ENCODE measurements at places on chromosomes 1 and 21. TPM values are rescaled to one million over a fixed set of nuclear protein-coding genes. Genes with fewer than 3 reads are reported as not detected.

- peak overlapping the region; percentile 79 for H3K27ac ChIP-seq
- H3K4me1 ChIP-seq = peaks cover 45% of the 10 kb centered on the region
- H3K4me3 ChIP-seq = peak overlapping the region; percentile 47
- DNase-seq = no peak
These were observed 12.0 kb upstream of the TARBP1 start for GRCh38 chr1:234490793-234491479.

GRCh38 chr1:151953409-151954094, 40.1 kb downstream of the S100A10 start:
- DNase-seq = no peak
- H3K27me3 ChIP-seq = no peaks in the 10 kb centered on the region
- no peaks in the 10 kb centered on the region for H3K36me3 ChIP-seq
- H3K4me1 ChIP-seq = no peaks in the 10 kb centered on the region
- H3K27ac ChIP-seq = no peak overlapping the region

GRCh38 chr1:17170571-17170970, 34.4 kb upstream of the PADI1 start:
- no peak for DNase-seq
- H3K4me3 ChIP-seq = no peak overlapping the region
- peaks cover 6% of the 10 kb centered on the region for H3K4me1 ChIP-seq
- H3K27me3 ChIP-seq = peaks cover 5% of the 10 kb centered on the region

DNA sequence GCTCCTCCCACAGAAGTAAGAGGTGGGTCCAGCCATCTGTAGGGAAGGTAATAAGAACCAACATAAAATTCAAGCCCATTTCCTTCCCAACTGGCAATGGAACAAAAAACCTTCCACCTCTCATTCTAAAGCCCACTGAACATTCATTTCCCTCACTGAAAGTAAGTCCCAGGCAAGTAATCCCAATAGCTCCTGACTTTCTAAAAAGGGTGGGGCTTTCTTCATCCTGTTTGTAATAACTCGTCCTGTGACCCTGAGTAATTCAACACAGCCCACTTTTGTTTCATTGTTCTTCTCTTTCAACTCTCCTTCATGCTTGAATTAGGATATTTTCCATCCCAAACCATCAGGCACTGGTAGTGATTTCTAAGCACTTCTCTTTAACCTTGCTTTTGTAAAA, 74.9 kb downstream of the DAB1 start:
- peaks cover 12% of the 10 kb centered on the region for H3K4me1 ChIP-seq
- peaks cover 21% of the 10 kb centered on the region for H3K27me3 ChIP-seq
- no peak overlapping the region for H3K27ac ChIP-seq
- H3K36me3 ChIP-seq = no peaks in the 10 kb centered on the region
- DNase-seq = no peak
- no peak overlapping the region for H3K4me3 ChIP-seq

DNA sequence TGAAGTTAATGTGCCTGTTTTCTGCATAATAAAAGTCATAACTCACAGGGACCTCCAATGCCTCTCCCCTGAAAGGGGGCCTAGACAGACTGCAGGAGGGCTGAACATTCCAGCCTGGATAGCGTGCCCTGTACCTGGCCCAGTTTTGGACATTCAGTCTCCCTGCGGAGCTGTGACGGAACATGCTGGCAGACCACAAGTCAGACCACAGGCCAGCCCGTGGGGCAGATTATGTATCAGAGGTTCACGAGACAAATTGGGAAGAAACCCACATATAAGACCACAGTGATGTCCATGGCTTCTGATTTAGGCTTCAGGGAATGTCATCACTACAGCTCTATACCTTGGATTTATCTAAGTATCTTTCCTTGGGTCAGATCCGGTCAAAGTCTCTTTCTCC, 151.5 kb upstream of the POU3F1 start:
- peaks cover 36% of the 10 kb centered on the region for H3K27me3 ChIP-seq
- H3K27ac ChIP-seq = no peak overlapping the region
- no peak for DNase-seq
- no peak overlapping the region for H3K4me3 ChIP-seq
- no peaks in the 10 kb centered on the region for H3K36me3 ChIP-seq

DNA sequence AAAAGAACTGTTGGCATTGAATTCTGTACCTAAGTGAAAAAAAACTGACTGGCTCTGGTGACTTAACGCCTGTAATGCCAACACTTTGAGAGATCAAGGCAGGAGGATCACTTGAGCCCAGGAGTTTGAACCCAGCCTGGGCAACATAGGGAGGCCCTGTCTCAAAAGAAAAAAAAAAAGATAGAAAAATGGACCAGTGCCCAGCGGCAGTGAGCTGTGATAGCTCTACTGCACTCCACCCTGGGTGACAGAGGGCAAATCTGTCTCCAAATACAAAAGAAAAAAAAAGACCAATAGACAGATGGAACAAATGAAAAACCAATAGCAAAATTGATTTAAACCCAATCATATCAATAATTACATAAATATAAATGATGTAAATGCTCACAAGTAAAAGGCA, 674 bp upstream of the AKR7A3 start:
- H3K4me3 ChIP-seq = peak overlapping the region; percentile 77
- H3K27me3 ChIP-seq = peaks cover 18% of the 10 kb centered on the region
- DNase-seq = no peak
- H3K4me1 ChIP-seq = no peaks in the 10 kb centered on the region
- no peak overlapping the region for H3K27ac ChIP-seq

- H3K4me1 ChIP-seq = peaks cover 19% of the 10 kb centered on the region
- DNase-seq = no peak
- peaks cover 23% of the 10 kb centered on the region for H3K27me3 ChIP-seq
- H3K27ac ChIP-seq = no peak overlapping the region
These were observed 70.1 kb upstream of the ROR1 start for GRCh38 chr1:63703701-63704107.

- no peak overlapping the region for H3K27ac ChIP-seq
- peaks cover 27% of the 10 kb centered on the region for H3K4me1 ChIP-seq
- DNase-seq = no peak
- peaks cover 7% of the 10 kb centered on the region for H3K36me3 ChIP-seq
These were observed 15.3 kb downstream of the DCAF8 start for GRCh38 chr1:160247053-160247452.

DNA sequence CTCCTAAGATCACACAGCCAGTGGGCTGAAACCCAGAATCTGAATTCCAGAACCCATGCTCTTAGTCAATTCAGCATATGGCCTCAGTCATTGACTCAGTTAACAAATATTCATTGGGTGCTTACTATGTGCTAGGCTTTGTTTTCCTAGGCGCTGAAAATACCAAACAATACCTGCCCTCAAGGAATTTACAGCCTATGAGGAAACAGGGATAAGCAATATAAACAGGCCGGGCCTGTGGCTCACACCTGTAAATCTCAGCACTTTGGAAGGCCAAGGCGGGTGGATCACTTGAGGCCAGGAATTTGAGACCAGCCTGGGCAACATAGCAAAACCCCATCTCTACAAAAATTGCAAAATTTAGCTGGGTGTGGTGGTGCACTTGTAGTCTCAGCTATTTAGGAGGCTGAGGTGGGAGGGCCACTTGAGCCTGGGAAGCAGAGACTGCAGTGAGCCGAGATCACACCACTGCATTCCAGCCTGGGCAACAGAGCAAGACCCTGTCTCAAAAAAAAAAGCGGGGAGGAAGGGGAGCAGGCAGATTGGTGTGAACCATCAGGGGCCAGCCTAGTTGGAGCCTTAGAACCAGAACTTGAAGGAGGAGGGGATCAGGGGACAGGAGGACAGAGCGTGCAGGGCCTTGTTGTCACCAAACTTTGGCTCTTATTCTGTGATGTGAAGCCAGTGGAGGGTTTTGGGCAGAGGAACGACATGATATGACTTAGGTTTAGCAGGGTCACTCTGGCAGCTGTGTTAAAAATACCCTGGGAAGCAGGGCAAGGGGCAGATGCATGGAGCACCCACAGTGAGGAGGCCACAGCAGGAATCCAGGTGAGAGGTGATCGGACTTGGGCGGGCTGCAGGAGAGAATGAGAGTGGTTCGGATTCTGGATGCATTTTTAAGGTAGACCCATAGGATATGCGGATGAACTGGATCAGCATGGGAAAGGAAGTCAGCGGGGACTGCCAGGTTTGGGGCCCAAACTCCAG, 5.8 kb downstream of the TINAGL1 start:
- peak overlapping the region; percentile 58 for H3K27ac ChIP-seq
- DNase-seq = peak; percentile 42
- H3K36me3 ChIP-seq = no peaks in the 10 kb centered on the region
- H3K4me3 ChIP-seq = no peak overlapping the region
- H3K27me3 ChIP-seq = no peaks in the 10 kb centered on the region

- H3K27ac ChIP-seq = no peak overlapping the region
- H3K4me3 ChIP-seq = no peak overlapping the region
- DNase-seq = no peak
- H3K4me1 ChIP-seq = peaks cover 7% of the 10 kb centered on the region
- no peaks in the 10 kb centered on the region for H3K36me3 ChIP-seq
These were observed 52.0 kb upstream of the TACSTD2 start for GRCh38 chr1:58629031-58629462.

- DNase-seq = no peak
- H3K36me3 ChIP-seq = no peaks in the 10 kb centered on the region
- no peaks in the 10 kb centered on the region for H3K4me1 ChIP-seq
- no peak overlapping the region for H3K27ac ChIP-seq
These were observed 158.2 kb downstream of the NCAM2 start for GRCh38 chr21:21156397-21156796.

DNA sequence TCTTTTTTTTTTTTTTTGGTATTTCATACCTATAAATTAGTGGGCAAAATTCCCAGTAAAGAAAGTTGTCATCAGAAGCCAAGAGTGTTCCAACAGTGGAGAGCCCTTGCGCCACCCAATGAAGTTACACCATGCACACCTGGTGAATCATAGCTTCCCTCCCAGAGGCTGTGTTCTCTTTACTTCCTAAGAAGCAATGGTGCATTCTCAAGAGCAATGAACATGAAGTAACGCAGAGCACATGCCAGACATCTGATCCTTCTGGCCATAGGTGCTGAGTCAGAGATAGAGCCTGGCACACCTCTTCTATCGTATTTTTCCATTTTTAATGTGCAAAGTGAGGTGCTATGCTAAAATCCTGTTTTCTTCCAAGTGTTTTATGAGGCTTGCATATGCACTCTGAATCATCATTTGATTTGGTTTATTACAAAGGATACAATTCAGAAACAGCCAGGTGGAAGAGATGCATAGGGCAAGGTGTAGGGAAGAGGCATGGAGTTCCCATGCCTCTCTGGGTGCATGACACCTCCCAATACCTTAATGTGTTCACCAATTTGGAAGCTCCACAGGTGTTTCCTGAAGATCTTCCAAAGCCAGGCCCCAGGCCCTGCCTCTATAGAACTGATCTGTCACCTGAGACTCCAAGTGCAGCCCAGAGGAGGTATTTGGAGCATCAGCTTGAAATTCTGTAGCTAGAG, 408.0 kb downstream of the SIPA1L2 start:
- no peak overlapping the region for H3K27ac ChIP-seq
- peaks cover 24% of the 10 kb centered on the region for H3K4me1 ChIP-seq
- H3K4me3 ChIP-seq = no peak overlapping the region

The AKNAD1 gene
- total RNA-seq = not detected

The DPYD gene
- 6.9 TPM for total RNA-seq

The OR6N1 gene
- total RNA-seq = not detected

Measured in type B pancreatic cell (in vitro differentiated cells).